ENCODE measurements at places on chromosomes 4 and X.

DNA sequence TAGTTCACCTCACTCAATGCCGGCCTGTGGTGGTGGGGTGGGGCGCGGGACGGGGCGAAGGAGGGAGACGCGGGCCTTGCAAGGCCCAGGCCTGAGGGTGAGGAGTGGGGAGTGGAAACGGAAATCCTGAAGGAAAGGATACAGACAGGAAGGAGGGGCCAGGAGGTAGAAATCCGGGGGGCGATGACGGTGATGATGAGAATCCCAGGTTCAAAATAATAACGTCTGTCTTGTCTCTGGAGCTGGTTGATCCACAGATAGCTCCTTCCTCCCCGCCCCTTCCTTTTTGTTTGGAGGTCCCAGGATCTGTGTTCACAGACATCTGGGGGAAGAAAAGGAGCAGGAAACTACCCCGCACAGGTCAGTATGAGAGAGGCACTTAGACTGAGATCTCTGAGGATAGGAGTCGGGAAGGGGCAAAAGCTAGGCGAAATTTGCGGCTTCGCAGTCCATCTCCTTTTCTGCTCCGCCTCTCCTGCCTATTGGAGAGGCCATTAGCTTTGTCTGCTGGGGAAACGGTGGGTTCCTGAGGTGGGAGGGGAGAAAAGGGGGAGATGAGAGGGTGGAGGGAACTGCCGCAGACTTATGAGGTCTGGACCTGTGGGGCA is 746 bp downstream of the TCEAL7 start:
- DNase-seq: no peak

GRCh38 chrX:26219351-26219750 is 3.4 kb downstream of the MAGEB5 start:
- DNase-seq: no peak

- no peak for DNase-seq
These were observed 41.7 kb downstream of the MAGEC1 start for GRCh38 chrX:141945426-141945825.

- no peak for DNase-seq
These were observed 20.5 kb downstream of the UGT2B7 start for GRCh38 chr4:69116645-69117321.

Measured in stimulated activated CD8-positive, alpha-beta memory T cell treated with anti-CD3 and anti-CD28 coated beads, Interleukin-7, amount 100 ng/mL, for 24 hours (primary cell).